IMR-90 (cell line): ENCODE measurements at places on chromosomes 5 and 9. TPM values are rescaled to one million over a fixed set of nuclear protein-coding genes. Genes with fewer than 3 reads are reported as not detected.

- H3K27ac ChIP-seq = no peak overlapping the region
- peak; percentile 97 for DNase-seq
- peaks cover 1% of the 10 kb centered on the region; the same call in 1 of the 2 replicates for H3K4me1 ChIP-seq
- H3K27me3 ChIP-seq = no peaks in the 10 kb centered on the region
- no peaks in the 10 kb centered on the region for H3K36me3 ChIP-seq
- no peak overlapping the region for H3K4me3 ChIP-seq
Observed at GRCh38 chr5:65299861-65300260, 181.9 kb downstream of the ADAMTS6 start.

- no peaks in the 10 kb centered on the region for H3K36me3 ChIP-seq
- H3K27ac ChIP-seq = no peak overlapping the region
- no peaks in the 10 kb centered on the region for H3K27me3 ChIP-seq
- DNase-seq = no peak
Observed at GRCh38 chr5:122219436-122220166, 90.3 kb downstream of the ZNF474 start.

DNA sequence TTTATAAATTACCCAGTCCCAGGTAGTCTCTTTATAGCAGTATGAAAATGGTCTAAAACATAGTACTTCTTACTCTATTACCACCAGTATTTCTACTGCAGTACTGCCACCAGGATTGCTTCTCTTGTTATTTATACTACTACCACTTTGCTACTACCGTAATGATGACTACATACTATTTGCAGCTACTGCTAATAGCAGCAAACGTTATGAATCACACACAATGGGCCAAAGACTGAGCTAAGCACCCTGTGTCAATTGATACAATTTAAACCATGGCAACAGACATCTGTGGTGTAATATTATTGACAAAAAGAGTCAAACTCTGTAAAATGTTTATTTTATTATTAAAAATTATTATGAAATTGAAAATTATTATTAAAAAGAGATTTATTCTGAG lies 15.3 kb upstream of the KIF12 start:
- peaks cover 38% of the 10 kb centered on the region for H3K27me3 ChIP-seq
- no peak overlapping the region for H3K27ac ChIP-seq
- DNase-seq = peak; percentile 63
- peaks cover 9% of the 10 kb centered on the region for H3K4me1 ChIP-seq
- H3K36me3 ChIP-seq = no peaks in the 10 kb centered on the region

BAAT gene
- under 0.01 TPM in 1 of 2 replicates, not detected in the other for total RNA-seq

GRCh38 chr5:108418197-108418596 lies 36.3 kb upstream of the FBXL17 start:
- no peak overlapping the region for H3K27ac ChIP-seq
- H3K27me3 ChIP-seq = no peaks in the 10 kb centered on the region
- no peaks in the 10 kb centered on the region for H3K36me3 ChIP-seq
- no peaks in the 10 kb centered on the region for H3K4me1 ChIP-seq
- no peak for DNase-seq

- H3K27ac ChIP-seq = no peak overlapping the region
- H3K4me3 ChIP-seq = no peak overlapping the region
- peak; percentile 52 for DNase-seq
- H3K27me3 ChIP-seq = peaks cover 3% of the 10 kb centered on the region
Observed at GRCh38 chr9:129250786-129251185, 72.7 kb upstream of the IER5L start.

DNA sequence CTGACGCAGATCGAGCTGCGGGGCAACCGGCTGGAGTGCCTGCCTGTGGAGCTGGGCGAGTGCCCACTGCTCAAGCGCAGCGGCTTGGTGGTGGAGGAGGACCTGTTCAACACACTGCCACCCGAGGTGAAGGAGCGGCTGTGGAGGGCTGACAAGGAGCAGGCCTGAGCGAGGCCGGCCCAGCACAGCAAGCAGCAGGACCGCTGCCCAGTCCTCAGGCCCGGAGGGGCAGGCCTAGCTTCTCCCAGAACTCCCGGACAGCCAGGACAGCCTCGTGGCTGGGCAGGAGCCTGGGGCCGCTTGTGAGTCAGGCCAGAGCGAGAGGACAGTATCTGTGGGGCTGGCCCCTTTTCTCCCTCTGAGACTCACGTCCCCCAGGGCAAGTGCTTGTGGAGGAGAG lies 4.6 kb upstream of the PHYHD1 start:
- no peak for DNase-seq
- no peaks in the 10 kb centered on the region for H3K27me3 ChIP-seq
- H3K4me1 ChIP-seq = peaks cover 34% of the 10 kb centered on the region
- no peak overlapping the region for H3K4me3 ChIP-seq
- no peak overlapping the region for H3K27ac ChIP-seq
- peaks cover 24% of the 10 kb centered on the region for H3K36me3 ChIP-seq

LCN1 gene
- total RNA-seq = not detected in 2 replicates

SLC6A18 gene
- not detected in 2 replicates for total RNA-seq

DNA sequence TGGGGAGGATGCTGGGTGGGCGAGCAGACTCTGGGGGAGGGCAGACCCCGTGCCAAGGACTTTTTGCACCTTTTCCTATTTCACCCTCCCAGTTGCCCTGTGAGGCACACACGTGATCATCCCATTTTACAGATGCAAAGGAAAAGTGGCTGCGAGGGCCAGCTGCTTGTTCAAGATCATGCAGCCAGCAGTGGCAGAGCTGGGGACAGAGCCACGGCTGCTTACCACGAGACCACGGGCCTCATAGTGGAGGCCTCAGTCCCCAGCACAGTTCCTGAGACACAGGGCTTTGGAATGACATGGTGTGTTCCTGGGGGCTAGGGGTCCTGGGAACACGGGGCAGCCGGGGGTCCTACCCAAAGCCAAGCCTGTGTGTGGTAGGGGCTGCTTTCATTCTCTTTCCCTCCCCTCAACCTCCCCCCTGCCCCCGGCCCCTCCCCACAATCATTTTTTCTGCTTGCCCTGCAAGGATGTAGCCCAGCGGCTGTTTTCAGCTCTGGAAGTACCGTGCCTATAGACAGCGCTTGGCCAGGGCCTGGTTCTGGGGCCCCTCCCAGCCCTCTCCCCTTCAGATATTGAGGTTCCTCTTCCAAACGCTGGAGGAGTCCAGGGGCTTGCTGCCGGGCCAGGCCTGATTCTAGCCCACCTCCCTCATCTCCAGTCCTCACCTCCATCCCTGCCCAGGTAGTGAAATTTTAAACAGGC lies 58.5 kb upstream of the IER5L start:
- no peaks in the 10 kb centered on the region for H3K27me3 ChIP-seq
- H3K36me3 ChIP-seq = no peaks in the 10 kb centered on the region
- H3K4me3 ChIP-seq = no peak overlapping the region
- H3K4me1 ChIP-seq = peaks cover 6% of the 10 kb centered on the region
- DNase-seq = no peak
- no peak overlapping the region for H3K27ac ChIP-seq

- H3K4me3 ChIP-seq = no peak overlapping the region
- peak; percentile 52 for DNase-seq
- no peak overlapping the region for H3K27ac ChIP-seq
- H3K27me3 ChIP-seq = no peaks in the 10 kb centered on the region
Observed at GRCh38 chr5:33317271-33317670, 123.5 kb upstream of the TARS1 start.

RGS3 gene
- total RNA-seq = 51.8 and 53.3 TPM in 2 replicates

PALM2AKAP2 gene
- 14.2 and 20.6 TPM in 2 replicates for total RNA-seq

SH3RF2 gene
- 1.1 and 1.3 TPM in 2 replicates for total RNA-seq

GRCh38 chr5:25090854-25091253 lies 446.1 kb upstream of the CDH10 start:
- H3K27me3 ChIP-seq = no peaks in the 10 kb centered on the region
- H3K4me3 ChIP-seq = no peak overlapping the region
- no peak overlapping the region for H3K27ac ChIP-seq
- DNase-seq = no peak

DNA sequence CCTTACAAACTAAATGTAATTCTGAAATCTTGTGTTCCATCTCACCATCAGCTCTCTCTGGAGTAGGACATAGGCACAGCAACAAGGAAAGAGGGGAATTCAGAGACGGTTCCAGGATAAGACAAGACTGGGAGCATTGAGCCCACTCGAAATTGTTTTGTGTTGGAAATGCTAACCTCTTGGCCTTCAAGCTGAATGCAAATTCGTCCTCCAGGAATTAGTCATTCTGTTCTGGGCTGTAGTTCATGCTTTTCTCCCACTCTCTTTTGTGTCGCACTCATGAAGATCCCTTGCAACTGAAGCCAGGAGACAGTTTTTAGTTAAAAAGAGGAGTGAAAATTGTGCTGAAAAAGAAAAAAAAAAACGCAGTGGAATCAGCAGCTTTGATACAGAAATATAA lies 121.7 kb upstream of the SEMA6A start:
- no peak overlapping the region for H3K4me3 ChIP-seq
- H3K36me3 ChIP-seq = no peaks in the 10 kb centered on the region
- no peak for DNase-seq
- no peak overlapping the region for H3K27ac ChIP-seq
- no peaks in the 10 kb centered on the region for H3K4me1 ChIP-seq

GRCh38 chr5:10376544-10376943 lies 23.0 kb downstream of the MARCHF6 start:
- no peak overlapping the region for H3K4me3 ChIP-seq
- H3K27ac ChIP-seq = no peak overlapping the region
- peaks cover 3% of the 10 kb centered on the region; the same call in 1 of the 2 replicates for H3K4me1 ChIP-seq

SLC25A2 gene
- total RNA-seq = 0.28 TPM in 1 of 2 replicates, not detected in the other

DNA sequence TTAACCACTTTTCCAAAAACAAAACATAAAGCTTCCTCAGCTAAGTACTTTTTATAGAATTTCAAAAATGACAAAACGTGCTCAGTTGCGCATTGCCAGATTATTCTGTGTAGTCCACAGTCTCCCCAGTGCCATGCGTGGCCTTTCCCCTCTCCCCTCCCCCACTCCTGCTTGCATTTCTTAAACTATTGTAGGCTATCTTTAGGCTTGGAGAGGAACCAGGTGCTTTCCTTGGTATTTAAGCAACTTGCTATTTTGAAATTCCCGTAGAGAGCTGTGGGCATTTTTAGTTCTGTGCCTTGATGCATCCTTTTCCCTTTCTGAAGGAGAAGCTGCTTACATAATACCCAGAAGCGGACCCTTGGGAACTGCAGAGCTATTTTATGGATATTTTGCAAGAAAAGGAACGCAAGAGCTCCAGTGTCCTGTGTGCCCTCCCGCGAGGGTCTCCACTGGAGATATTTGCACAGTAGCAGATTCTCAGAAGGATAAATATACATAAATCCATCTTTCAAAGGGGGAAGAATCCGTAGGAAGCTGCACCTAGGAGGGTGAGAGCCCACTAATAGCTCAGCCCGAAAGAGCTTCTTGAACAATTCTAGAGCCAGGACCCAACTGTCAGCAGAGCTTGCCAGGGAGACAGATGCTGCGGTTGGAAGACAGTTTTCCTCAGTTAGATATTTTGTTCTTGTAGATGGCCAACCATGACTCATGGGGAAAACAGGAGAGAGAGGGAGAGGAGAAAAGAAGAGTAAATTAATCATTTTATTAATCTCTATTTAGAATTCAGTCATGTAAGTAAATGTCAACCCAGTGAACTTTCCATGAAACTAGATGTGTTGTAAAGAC lies 1298.3 kb upstream of the WWC1 start:
- H3K4me3 ChIP-seq = no peak overlapping the region
- H3K4me1 ChIP-seq = no peaks in the 10 kb centered on the region
- H3K27me3 ChIP-seq = no peaks in the 10 kb centered on the region
- DNase-seq = no peak

GRCh38 chr9:35549441-35549840 lies 55.6 kb upstream of the TESK1 start:
- H3K27ac ChIP-seq = no peak overlapping the region
- peaks cover 16% of the 10 kb centered on the region for H3K4me1 ChIP-seq
- DNase-seq = no peak
- H3K36me3 ChIP-seq = peaks cover 28% of the 10 kb centered on the region
- H3K27me3 ChIP-seq = no peaks in the 10 kb centered on the region
- no peak overlapping the region for H3K4me3 ChIP-seq

- no peak for DNase-seq
- H3K27me3 ChIP-seq = peaks cover 28% of the 10 kb centered on the region
- H3K4me3 ChIP-seq = no peak overlapping the region
- H3K4me1 ChIP-seq = peaks cover 1% of the 10 kb centered on the region; the same call in 1 of the 2 replicates
Observed at GRCh38 chr5:115961381-115962238, 665 bp upstream of the LVRN start.

- no peak overlapping the region for H3K4me3 ChIP-seq
- DNase-seq = no peak
- no peaks in the 10 kb centered on the region for H3K36me3 ChIP-seq
- H3K4me1 ChIP-seq = no peaks in the 10 kb centered on the region
- peaks cover 13% of the 10 kb centered on the region; the same call in 1 of the 2 replicates for H3K27me3 ChIP-seq
- no peak overlapping the region for H3K27ac ChIP-seq
Observed at GRCh38 chr5:1414311-1415058, 30.8 kb downstream of the SLC6A3 start.

GRCh38 chr9:94927048-94927761 lies 200.7 kb downstream of the AOPEP start:
- DNase-seq = no peak
- no peak overlapping the region for H3K4me3 ChIP-seq
- H3K4me1 ChIP-seq = peaks cover 22% of the 10 kb centered on the region
- H3K27ac ChIP-seq = no peak overlapping the region

GRCh38 chr5:164048359-164048926 lies 543.0 kb downstream of the MAT2B start:
- H3K4me1 ChIP-seq = no peaks in the 10 kb centered on the region
- no peak overlapping the region for H3K4me3 ChIP-seq
- no peak overlapping the region for H3K27ac ChIP-seq
- H3K36me3 ChIP-seq = no peaks in the 10 kb centered on the region

- H3K4me3 ChIP-seq = no peak overlapping the region
- no peaks in the 10 kb centered on the region for H3K36me3 ChIP-seq
- no peaks in the 10 kb centered on the region for H3K27me3 ChIP-seq
- H3K4me1 ChIP-seq = no peaks in the 10 kb centered on the region
- no peak for DNase-seq
- H3K27ac ChIP-seq = no peak overlapping the region
Observed at GRCh38 chr5:67543720-67544270, 347.2 kb upstream of the CD180 start.

DNA sequence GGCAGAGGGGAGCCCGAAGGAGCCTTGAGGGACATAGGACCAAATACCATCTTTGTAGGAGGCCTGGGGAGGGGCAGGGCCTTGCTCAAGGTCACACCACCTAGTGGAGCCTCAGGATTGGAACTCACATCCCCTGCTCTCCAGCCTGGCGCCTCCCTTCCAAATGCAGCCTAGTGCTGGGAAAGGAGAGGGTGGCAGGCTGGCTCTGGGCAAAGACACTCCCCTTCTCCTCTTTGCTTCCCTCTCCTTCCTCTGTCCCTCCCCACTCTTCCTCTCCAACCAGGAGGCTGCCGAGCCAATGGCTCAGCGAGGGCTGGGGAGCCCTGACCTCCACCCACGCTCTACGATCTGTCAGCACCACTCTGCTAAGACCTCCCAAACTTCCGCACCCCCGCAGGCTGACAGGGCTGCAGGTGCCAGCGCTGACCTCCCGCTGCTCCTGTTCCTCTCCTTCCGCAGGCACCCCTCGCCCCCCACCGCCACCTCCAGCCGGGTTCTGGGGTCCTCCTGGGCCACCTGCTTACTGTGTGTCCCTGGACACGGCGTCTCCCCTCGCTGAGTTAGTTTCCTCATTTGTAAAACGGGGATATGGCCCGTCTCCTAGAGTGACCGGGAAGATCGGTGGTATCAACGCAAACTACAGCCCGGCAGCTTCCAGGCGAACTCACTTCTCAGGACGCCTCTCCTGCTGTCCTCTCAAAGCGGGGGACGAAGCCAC lies 52.9 kb downstream of the C9orf50 start:
- H3K4me1 ChIP-seq = peaks cover 30% of the 10 kb centered on the region
- no peaks in the 10 kb centered on the region for H3K27me3 ChIP-seq
- DNase-seq = peak; percentile 70
- peak overlapping the region; percentile 26 for H3K27ac ChIP-seq
- no peaks in the 10 kb centered on the region for H3K36me3 ChIP-seq
- H3K4me3 ChIP-seq = peak overlapping the region; percentile 28
